Dermis blood vessel endothelial cell (primary cell): ENCODE measurements at places on chromosomes 12 and 14. TPM values are rescaled to one million over a fixed set of nuclear protein-coding genes. Genes with fewer than 3 reads are reported as not detected.

GRCh38 chr12:120719496-120720233, 6.0 kb upstream of the ACADS start:
- no peak for DNase-seq

DNA sequence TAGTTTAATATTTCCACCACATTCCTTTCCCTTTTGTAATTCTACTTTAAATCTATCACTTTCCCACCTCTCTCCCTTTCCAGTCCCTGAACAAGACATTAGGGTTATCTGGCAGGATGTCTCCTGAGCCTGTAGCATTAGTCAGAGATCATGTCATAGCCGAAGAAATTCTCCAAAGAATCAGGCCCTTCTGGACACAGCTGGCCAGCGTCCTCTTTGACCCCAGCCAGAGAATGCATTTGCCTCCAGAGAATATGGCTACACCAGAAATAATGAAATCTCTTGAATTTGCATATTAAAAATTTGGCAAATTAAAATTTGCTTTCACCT, 56.7 kb downstream of the NTF3 start:
- DNase-seq: peak; percentile 26

- no peak for DNase-seq
Observed at GRCh38 chr14:90405755-90406154, 8.9 kb downstream of the CALM1 start.

DNA sequence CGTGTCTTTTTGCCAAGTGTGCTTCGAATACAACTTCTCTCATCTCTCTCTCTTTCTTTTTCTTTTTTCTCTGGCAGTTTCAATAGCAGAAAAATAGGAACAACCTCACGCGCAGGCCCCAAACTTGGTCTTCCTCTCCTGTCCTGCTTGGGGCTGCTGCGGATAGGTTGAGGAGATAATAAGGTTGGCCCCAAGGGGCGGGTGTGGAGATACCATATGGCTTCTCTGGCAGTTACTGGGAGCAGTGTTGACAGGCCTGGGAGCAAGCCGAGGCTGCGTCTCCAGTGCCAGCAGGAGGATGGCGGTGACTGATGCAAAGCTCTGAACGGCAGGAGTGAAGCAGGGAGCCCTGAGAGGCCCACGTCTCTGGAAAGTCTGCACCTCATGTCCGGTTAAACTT, 89.5 kb upstream of the MANSC4 start:
- DNase-seq: no peak

DNA sequence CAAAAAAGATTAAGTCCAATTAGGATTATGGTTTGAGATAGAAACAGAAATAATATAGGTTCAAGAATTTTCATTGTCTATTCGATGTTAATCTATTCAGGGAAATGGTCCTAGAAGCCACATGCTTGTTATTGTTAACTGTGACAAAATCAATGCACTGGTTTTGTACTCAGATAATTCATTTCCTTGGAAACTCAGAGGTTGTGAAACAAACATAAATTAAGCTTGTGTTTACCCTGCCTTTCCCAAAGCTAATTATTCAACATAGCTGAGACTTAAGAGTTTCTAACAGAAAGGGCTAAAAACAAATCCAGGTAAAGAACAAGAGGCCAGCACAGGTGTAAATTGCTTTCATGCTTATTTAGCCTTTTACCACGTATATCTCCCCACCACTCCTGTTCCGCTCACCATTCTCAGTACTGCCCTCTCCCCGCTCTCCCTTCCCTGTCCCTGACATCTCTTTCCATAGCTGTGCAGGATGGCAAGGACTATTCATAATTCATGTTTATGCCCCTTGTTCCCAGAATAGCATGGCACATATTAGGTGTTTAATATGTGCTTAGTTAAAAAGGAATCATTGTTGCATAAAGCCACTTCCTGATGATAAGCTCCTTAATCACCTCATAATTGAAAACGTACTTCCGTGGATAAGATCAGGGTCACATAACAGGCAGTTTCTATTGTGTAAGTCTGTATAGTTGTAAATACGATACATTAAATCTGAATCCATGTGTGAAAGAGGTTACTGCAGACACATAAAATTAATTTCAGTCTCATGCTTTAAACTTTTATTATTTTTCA, 131.8 kb upstream of the USP15 start:
- DNase-seq: peak; percentile 72

- peak; percentile 64 for DNase-seq
Observed at GRCh38 chr14:53663709-53664108, 292.9 kb downstream of the BMP4 start.

- peak; percentile 41 for DNase-seq
Observed at GRCh38 chr14:73725116-73726024, 11.2 kb upstream of the PNMA1 start.

DNA sequence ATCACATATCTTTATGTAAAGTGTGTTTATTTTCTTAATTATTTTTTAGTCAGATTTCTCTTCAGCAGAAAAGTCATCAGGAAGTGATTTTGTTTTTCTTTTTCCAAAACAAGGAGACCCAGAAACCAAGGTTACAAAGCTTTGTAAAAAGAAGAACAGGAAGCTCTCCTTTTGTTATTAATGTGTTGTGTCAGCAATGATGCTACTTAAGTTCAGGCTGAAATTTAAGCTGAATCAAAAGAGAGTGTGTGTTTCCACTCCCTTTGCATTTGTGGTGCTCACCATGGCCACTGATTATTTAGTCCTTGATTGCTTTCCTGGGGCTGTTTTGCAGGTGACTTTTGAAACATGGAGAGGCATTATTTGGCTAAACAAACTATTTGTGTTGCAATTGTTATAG, 155.3 kb upstream of the ATP2B1 start:
- DNase-seq: peak; percentile 63

- no peak for DNase-seq
Observed at GRCh38 chr12:82725741-82726140, 39.0 kb downstream of the TMTC2 start.

- peak; percentile 42 for DNase-seq
Observed at GRCh38 chr12:70627677-70628076, 9.6 kb downstream of the PTPRB start.

DNA sequence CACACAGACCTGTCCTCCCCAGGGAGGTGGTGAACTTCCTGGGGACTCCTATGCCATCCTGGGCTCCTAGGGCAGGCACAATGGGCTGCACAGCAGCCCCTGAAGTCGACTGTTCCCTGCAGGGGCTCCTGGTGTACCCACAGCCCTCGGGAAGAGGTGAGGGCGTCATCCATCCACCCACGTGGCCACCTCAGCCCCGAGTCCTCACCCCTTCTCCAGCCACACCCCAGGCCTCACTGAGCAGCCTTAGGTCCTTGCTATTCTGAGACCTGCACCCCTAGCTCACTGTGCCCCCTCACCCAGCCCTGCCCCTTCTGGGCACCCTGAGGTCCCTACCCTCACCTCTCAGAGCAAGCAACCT, 38.9 kb downstream of the BEGAIN start:
- DNase-seq: no peak

GRCh38 chr12:6029401-6029800, 84.3 kb upstream of the ANO2 start:
- no peak for DNase-seq

DNA sequence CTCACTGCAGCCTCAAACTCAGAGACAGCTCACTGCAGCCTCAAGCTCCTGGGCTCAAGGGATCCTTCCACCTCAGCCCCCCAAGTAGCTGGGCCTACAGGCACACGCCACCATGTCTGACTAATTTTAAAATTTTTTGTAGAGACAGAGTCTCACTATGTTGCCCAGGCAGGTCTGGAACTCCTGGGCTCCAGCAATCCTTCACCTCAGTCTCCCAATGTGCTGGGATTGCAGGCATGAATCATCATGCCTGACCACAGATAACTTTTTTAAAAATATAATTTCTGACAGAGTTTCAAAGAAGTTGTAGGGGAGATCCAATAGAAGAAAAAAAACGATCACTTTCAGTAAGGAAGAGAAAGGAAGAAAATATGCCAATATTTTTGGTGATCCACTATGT, 189.7 kb upstream of the CDKN3 start:
- DNase-seq: no peak

GRCh38 chr12:107645630-107646333, 39.8 kb upstream of the PWP1 start:
- DNase-seq: peak; percentile 93

TEX52 gene
- total RNA-seq: not detected in 2 replicates

SERPINA9 gene
- total RNA-seq: not detected in 2 replicates

CCDC196 gene
- not detected in 2 replicates for total RNA-seq
